Left lobe of liver (tissue), 2 donors: ENCODE measurements at places on chromosomes 6 and 20.
A peak's percentile ranks its signal among the peaks of the same experiment; 100 is the strongest.

DNA sequence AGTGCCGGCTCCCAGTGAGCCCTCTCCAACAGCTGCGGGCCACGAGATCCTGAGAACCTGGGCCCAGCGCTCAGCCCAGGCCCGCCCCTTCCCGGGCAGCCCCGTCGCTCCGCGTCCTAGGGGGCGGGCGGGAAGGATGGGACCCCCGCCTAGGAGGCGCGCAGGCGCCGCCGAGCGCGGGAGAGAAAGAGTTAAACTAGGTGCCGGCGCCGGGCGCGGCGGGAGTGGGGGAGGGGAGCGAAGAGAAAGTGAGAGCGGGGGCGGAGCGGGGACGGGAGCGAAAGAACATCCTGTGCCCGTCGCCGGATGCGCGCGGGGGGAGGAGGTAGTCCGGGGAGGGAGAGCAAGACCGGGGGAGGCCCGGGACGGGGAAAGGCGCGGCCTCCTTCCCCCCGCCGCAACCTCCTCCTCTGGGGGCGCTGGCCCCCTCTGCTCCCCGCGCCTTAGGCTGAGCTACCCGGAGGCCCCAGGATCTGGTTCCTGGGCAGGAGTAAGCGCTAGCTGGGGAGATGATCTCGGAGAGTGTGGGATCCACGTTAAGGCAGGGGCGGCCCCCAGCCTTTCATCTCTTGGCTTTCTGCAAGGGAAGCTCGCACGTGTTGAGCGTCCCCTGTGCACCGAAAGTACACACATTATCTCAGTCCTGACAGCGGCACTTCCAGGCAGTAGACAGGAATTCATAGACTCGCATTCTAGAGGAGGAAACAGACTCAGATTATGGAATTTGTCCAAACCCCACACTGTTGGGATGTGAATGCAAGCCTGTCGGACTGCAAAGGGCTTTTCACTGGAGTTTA, 4.9 kb upstream of the ARMC12 start:
- peak; percentile 97 for DNase-seq

DNA sequence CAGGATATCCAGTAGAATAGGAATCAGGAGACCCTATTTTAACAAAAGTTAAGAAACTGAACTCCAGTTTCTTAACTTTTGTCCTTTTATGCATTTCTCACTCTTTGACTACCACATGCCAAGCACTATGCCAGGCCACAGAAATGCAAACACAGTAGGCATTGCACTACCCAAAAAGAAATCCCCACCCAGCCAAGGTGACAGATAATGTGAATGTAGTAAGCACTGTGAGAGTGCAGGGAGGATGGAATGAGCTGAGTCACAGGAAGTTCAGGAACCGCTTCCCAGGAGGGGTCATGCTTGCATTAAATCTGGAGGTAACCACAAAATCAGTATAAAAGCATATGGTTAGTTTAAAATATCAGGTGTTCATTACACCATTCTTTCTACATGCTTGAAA, 20.1 kb upstream of the FAM83C start:
- DNase-seq: no peak

DNA sequence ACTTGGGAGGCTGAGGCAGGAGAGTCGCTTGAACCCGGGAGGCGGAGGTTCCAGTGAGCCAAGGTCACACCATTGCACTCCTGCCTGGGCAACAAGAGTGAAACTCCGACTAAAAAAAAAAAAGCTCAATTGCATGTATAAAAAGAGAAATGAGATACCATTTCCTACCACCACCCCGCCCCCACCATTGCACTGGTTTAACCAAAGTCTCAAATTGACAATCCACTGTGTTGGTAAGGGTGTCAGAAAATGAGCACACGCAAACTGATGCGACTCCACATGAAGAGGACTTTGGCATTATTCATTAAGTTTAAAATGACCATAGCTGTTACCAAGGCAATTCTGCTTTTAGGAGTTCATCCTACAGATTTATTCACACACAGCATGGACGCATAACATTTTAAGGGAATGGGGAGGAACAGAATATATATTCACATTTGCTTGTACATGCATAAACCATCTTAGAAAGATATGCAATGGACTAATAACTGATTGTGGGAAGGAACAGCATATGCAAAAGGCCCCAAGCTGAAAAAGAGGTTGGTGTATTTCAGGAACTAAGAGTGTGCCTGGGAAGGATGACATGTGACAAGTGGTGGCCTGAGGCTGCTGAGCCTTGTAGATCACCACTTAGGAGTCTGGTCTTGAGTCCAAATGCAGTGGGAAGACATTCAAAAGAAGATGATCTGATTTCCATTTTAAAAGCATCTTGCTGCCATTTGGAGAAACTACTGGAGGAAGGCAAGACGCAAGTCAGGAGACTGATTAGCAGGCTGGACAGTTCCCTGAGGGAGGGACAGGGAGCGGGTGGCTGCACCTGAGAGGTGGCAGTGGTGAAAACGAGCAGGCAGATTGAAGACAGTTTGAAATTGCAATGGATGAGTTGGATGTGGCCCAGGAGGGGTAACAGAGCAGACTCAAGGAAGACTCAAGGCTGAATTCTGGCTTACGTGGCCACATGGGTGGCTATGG, 37.2 kb upstream of the PTPN1 start:
- no peak for DNase-seq

DNA sequence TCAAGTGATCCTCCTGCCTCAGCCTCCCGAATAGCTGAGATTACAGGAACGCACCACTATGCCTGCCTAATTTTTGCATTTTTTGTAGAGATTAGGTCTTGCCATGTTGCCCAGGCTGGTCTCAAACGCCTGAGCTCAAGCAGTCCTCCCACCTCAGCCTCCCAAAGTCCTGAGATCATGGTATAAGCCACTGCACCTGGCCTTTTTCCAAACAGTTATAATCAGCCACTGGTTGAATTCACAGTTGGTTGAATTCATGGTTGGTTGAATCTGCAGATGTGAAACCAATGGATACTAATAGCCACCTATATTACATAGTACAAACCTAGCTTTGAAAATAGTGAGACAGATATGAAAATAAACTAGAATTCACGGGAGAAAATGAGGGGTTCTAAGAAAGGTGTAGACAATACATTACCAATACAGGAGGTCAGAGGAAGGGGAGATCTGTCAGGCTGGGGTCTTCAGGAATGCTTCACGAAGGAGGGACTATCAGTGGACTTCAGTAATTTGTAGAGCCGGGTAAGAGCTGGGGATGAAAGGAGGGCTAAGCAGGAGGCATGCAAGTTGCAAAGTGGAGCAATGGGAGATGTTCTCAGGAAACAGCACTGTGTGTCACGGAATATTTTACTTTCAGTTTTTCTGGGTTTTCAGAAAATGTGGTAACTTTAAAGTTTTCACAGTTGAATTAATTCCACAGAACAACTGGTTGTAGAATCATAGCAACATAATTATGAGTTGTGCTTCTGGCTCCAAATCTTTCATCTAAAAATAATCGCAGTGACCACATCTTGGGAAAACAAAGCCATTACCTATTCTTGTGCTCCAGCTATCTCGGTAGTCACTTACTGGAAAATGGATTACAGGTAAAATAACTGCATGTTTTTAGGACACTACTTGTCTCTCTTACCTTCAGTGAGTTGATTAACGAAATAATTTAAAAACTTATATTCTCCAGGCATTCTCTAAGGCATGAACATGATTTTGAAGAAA, 12.9 kb upstream of the CEP85L start:
- no peak for DNase-seq

- DNase-seq: no peak
Measured at GRCh38 chr6:85756982-85757381, 114.3 kb upstream of the SYNCRIP start.

GRCh38 chr6:157790548-157791160, 32.4 kb upstream of the SNX9 start:
- no peak for DNase-seq

DNA sequence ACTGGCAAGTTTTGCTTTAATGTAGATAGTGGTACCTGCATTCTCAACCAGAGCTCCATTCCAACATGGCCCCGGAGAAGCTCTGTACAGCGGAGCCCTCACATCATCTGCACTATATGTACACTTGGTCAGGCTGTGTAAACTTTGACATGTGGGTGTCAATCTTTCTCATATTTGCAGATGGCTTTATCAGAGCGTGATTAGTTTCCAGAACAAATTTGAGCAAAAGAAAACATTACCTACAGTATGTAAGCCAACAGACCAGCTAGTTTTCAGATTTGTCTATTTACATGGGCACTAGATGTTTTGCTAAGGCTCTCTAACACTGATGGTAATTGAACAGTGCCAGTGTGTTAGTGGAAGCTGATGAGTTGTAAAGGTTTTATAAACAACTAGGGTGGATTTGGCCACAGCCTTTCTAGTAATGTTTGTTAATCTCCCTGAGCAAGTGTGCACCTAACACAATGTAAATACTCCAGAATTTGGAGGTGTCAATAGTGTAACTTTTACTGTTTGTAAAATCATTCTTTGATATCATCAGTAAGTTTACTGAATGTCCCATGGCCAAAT, 131.8 kb downstream of the FOXA2 start:
- DNase-seq: no peak

DNA sequence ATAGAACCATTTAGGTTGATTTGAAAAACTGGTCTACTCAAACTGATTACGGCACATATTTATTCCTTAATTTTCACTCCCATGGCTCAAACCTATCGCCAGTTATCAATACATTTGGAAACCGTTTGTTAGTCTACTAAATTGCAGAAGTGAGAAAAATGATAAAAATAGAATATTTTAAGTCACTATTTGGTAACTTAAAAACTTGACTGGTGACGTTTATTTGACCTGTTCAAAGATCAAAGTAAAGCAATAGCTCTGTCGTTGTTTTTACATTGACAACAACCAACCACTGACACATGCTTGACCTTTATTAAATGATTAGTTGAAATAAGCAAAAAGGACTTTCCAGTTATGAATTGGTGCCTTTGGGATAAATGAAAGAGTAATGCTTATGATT, 402.9 kb upstream of the MAP3K7 start:
- no peak for DNase-seq

- no peak for DNase-seq
Measured at GRCh38 chr6:117542493-117542892, 59.8 kb downstream of the GOPC start.

DNA sequence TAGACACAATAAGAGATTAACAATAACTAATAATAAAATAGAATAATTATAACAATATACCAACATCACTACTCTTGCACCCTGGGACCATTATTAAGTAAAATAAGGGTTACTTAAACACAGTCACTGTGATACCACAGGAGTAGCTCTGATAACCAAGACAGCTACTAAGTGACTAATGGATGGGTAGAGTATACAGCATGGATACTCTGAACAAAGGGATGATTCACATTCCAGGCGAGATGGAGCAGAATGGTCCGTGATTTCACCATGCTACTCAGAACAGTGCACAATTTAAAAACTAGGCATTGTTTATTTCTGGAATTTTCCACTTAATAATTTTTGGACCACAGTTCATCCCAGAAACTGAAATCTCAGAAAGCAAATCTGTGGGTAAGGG, 80.0 kb upstream of the FUT9 start:
- DNase-seq: no peak

DNA sequence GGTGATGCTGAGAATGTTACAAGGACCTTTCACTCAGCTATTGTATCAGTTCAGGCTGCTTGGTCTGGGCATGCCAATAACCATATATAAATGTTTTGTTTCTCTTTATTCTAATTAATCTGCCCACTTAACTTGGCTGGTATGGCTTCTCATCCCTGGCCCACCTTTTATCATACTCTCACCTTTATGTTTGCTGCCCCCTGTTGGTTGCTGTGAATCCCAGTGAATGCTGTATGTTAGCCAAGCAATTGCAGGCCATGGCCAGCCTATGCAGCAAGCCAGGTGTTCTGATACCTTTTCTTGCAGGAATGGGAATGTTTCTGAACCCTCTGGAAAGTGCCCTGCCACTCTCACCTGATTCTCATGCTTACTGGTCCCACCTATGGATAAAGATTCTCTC, 54.6 kb downstream of the PCSK2 start:
- no peak for DNase-seq

DNA sequence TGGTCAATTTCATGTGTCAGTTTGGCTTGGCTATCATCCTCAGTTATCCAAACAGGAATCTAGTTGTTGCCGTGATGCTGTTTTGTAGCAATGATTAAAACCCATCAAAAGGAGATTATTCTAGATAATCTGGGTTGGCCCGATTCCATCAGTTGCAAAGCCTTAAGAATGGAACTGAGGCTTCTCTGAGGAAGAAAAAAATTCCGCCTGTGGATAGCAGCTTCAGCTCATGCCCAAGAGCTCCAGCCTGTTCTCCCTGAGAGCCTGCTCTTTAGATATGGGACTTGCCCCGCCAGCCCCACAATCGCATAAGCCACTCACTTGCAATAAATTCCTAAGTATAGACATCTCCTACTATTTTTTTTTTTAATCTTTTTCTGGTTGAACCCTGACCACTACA, 61.5 kb downstream of the SEL1L2 start:
- DNase-seq: no peak

DNA sequence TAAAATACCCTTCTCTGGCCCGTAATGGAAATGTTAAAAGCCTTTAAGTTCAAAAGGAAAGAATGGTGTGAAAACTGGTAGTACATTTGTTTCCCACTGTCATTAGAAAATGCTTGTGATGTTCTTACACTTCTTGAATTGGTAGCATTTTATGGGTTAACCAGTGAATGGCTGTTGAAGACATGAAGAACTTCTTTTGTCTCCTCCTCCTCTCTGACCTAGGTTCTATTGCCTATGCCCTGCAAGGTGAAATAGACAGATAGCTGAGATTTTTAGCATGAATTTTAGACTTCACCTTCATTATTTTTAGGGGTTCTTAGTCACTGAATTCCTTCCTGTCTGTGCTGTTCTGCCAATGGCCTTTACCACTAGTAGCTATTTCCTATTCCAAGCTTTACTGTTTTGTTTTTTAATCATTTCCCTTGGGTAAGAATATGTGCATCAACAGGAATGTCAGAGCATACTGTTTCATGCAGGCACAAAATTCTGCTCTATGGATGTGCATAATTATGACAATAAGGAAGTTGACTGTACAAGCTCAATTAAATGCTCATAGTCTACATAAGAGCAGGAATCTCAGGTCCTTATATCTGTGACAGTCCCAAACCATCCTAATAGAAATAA, 4.9 kb downstream of the TNFAIP3 start:
- no peak for DNase-seq

- no peak for DNase-seq
Measured at GRCh38 chr20:24936526-24937407, 12.3 kb upstream of the CST7 start.

DNA sequence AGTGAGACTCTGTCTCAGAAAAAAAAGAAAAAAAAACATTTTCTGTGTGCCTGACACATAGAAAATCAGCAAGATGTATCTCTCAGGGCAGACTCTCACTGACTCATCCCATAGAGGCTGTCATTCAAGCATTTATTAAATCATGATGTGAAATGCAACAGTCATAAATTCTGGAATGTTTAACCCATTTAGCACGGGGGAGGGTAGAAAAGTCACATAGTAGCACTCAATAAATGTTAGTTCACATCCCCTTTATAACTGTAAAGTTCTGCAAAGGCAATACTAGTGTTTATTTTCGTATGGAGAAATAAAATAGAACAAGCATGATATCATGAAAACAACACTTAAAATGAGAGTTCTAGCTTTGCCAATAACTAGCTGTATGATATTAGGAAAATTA, 15.5 kb upstream of the CARMIL1 start:
- no peak for DNase-seq

GRCh38 chr6:164121527-164121926, 707.0 kb downstream of the QKI start:
- DNase-seq: no peak

- no peak for DNase-seq
Measured at GRCh38 chr6:47179286-47179685, 130.4 kb downstream of the TNFRSF21 start.
